ENCODE measurements at places on chromosomes 1 and 21.

GRCh38 chr1:81954534-81955020 lies 153.8 kb downstream of the ADGRL2 start:
- no peak for DNase-seq

GRCh38 chr1:30853350-30853749 lies 55.2 kb downstream of the SDC3 start:
- no peak for DNase-seq

DNA sequence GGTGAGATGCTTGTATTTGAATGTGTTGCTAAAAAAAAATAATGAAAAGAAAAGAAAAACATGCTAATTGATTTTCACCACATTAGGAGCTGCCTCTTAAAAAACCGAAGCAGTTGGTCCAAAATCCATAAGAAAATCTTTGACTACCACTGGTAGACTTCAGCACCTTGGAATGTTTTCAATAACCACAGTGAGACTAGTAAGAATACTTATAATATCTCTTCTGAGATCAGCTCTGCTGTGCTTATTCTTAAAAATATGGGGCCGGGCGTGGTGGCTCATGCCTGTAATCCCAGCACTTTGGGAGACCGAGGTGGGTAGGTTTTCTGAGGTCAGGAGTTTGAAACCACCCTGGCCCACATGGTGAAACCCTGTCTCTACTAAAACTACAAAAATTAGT lies 15.1 kb downstream of the NFYC start:
- DNase-seq, result no peak

GRCh38 chr1:21814241-21814918 lies 2.3 kb downstream of the LDLRAD2 start:
- DNase-seq, result no peak

GRCh38 chr1:161305867-161306519 lies 3.8 kb downstream of the MPZ start:
- peak; percentile 40 for DNase-seq

GRCh38 chr21:32192291-32193097 lies 86.4 kb downstream of the MIS18A start:
- DNase-seq, result no peak

DNA sequence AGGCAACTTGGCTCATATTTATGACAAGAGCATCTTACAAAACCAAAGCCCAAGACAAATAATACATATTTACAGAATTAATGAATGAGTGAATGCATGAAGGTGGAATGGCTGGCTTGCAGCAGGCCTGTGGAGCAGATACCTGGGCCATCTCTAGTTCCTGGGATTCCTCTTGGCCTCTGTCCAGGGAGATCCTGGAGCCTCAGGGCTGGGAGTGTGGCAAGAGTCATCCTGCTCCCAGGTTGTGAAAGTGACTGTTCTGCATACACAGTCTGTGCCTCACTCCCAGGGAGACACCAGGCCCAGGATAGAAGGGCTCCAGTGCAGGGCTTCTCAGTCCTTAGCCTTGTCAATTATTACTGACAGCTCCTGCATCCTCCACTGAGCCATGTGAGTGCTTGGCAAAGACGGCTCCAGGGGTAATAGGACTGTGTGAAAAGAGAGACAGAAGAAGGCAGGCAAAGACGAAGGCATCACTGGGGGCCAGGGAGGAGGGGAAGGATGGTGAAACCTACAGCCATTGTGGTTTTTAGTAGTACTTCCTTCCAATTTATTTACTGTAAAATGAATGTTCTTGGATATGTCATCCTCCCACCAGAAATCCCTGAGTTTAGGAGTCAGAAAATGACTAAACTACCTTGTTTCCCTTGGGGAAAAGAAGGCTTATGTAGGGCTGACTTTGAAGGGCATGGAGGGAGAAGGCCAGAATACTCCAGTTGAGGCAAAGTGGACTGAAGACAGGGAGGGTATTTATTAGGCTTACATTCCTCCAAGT lies 14.3 kb upstream of the KPRP start:
- DNase-seq, result no peak

GRCh38 chr1:11518791-11519628 lies 40.1 kb downstream of the DISP3 start:
- DNase-seq, result no peak

DNA sequence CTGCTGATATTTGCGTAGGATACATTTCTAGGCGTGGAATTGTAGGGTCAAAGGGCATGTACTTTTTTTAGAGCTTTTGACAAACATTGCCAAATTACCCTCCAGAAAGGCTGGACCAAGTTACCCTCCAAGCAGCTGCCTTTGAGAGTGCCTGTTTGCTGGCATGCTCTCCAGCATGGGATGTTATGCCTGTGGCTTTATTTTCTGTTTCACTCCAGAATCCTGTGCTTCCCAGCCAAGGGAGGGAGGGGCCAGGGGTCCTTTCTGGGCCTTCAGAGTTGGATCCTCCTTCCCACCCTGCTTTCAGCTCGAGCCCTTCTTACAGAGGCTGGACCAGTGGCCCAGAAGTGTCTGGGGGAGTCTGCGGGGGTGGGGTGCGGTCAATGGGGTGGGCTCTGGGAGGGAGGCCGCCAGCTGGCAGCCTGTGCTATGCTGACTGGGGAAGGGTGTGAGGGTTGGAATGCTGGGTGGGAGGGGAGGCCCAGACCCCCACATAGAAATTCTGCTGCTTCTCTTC lies 81.2 kb downstream of the EPHB2 start:
- no peak for DNase-seq

DNA sequence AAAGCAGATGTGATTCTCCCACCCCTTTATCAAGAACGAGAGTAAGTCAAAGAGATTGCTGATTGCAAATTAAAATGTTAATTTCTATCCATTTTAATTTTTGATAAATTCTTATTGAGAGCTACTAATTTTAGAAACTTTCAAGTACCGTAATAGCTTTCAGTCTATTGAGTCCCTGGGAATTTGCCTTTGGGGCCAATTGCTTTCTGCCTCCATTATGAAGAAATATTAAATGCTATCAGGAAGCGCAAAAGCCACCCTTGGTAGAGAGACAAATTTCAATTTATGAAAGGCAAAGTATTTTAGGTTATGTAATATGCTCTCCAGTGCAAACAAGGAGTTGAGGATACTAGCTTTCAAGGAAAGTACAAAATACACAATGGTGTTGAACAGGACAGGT lies 332.2 kb downstream of the RGS7 start:
- no peak for DNase-seq

GRCh38 chr1:22241250-22241649 lies 98.4 kb upstream of the WNT4 start:
- peak; percentile 16 for DNase-seq

DNA sequence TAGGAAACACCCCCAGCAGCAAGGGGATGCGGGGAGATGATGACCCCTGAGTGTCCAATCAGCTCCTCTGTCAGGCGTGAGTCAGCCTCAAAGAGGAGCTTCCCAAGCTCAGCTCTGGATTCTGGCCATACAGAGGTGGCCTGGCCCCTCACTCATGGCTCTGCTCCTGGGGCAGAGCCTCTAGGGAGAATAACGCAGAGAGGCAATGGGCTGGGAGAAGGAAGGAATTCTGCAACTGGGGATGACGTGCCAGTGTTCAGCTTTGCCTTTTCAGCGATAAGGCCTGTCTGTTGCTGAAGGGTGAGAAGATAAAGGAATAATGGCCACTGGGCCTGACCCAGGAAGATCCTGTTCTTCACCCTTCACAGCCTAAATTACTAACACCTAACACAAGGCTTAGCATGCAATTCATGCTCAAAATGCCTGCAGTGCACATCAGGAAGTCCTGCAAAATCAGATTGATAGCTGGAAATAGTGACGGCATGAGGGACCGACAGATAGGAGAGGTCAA lies 92.2 kb downstream of the TBX19 start:
- DNase-seq, result no peak

- DNase-seq, result no peak
Measured at GRCh38 chr1:227343727-227344551, 25.6 kb upstream of the CDC42BPA start.

- DNase-seq, result peak; percentile 85
Measured at GRCh38 chr1:156601122-156601830, at the start of gene GPATCH4. TSS of gene GPATCH4 (minus strand) at chr1:156601479.

GRCh38 chr1:9321986-9322660 lies 29.4 kb downstream of the SPSB1 start:
- DNase-seq, result no peak

GRCh38 chr1:10824821-10825540 lies 28.5 kb upstream of the CASZ1 start:
- no peak for DNase-seq

GRCh38 chr1:214550013-214550856 lies 1.2 kb downstream of the PTPN14 start:
- DNase-seq, result no peak

- DNase-seq, result peak; percentile 89
Measured at GRCh38 chr1:9315411-9316079, 22.9 kb downstream of the SPSB1 start.

DNA sequence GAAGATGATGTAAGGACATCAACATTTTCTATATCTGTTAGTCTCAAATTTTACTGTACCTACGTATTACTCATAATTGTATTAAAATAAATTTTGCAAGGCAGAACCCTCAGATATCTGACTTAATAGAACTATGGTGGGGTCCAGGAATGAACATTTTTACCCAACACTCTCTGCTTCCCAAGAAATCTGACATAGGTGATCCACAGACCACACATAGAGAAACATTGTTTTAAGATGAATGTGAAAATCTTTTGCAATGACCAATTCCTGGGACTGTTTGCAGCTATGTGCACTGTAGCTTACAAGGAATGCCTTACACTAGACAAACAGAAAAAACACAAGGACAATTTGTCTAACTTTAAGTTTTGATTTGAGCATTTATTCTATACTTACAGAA lies 645.6 kb upstream of the ADGRL2 start:
- DNase-seq, result no peak

GRCh38 chr1:97017895-97018294 lies 296.3 kb downstream of the PTBP2 start:
- no peak for DNase-seq

GRCh38 chr1:183821889-183822611 lies 17.1 kb downstream of the RGL1 start:
- no peak for DNase-seq

- peak; percentile 30 for DNase-seq
Measured at GRCh38 chr1:44661781-44662682, 12.2 kb downstream of the TMEM53 start.

GRCh38 chr1:105398909-105399308 lies 1649.2 kb downstream of the AMY1C start:
- DNase-seq, result no peak

DNA sequence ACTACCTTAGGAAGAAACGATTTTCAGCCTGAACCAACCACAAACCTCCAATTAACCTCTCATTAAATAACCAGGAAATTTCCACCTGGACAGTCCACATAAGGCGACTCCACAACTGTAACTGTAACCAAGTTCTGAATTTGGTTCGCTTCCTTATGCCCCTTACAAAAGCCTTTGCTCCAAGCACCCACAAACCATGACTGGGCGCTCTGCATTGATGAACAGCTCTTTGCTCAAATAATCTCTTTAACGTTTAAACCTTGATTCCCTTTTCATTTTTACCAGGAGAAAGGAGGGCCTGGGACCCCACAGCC lies 38.2 kb upstream of the ZNF124 start:
- no peak for DNase-seq

- DNase-seq, result no peak
Measured at GRCh38 chr1:237712586-237713157, 178.1 kb downstream of the ZP4 start.

GRCh38 chr1:114482585-114482984 lies 28.4 kb downstream of the TRIM33 start:
- peak; percentile 11 for DNase-seq

DNA sequence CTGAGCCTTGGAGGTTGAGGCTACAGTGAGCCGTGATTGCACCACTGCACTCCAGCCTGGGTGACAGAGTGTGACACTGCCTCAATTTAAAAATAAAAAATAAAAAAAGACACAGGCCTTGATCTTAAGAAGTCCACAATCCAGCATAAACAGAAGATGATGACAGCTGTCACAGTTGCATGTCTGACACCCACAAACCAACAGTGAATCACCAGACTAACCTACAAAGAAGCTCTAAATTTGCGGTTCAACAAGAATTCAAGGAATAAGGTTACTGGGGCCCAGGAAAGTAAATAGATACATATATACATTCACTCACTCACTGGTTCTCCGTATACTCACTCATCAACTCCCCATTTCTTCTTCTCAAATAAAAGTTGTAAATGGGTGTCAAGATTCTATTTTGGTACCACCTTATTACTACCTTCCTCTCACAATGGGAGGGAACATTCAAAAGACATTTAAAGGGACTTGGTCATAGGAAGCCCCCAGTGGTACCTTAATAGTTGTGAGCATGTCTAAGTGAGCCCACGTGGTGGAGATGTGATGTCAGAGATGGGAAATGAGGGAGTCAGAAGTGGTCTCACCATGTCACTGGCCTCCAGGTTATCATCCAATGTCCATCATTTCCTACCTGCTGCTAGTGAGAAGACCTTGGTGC lies 66.9 kb upstream of the PRDX6 start:
- no peak for DNase-seq

DNA sequence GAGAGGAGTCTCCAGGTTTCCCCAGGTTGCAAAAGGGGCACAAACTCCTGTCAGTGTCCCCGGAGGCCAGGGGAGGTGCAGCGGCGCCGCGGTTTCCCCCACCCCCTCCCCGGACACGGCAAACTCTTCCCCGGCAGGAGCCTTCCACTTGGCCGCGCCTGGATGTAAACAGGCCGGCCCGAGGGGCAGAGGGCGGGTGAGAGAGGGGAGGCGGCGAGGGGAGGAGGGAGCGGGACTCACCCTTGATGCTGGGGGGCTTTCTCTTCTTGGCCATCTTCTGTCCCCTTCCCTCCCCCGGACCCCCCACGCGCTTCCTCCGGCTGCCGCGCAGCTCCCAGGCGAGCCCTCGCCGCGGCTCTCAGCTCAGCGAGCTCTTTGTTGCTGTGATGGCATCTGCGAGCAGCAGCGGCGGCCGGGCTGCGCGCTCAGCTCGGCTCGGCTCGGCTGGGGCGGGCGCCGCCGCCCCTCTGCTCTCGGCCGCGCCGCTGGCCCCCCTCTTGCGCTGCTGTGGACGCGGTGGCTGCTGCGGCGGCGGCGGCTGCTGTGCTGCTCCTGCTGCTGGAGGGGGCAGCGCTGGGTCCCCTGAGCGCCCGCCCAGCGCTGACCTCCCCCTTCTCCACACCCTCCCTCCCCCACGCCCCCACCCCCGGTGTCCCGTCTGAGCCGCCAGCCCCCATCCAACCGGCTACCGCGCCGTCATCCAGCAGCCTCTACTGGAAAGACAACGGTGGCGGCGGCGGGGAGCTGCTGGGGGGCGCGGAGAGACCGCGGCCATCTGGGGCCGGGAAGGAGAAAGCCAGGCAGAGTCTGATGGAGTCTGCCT lies 4.9 kb upstream of the SLC44A5 start:
- peak; percentile 11 for DNase-seq

- no peak for DNase-seq
Measured at GRCh38 chr1:36284517-36284916, 21.7 kb upstream of the SH3D21 start.

DNA sequence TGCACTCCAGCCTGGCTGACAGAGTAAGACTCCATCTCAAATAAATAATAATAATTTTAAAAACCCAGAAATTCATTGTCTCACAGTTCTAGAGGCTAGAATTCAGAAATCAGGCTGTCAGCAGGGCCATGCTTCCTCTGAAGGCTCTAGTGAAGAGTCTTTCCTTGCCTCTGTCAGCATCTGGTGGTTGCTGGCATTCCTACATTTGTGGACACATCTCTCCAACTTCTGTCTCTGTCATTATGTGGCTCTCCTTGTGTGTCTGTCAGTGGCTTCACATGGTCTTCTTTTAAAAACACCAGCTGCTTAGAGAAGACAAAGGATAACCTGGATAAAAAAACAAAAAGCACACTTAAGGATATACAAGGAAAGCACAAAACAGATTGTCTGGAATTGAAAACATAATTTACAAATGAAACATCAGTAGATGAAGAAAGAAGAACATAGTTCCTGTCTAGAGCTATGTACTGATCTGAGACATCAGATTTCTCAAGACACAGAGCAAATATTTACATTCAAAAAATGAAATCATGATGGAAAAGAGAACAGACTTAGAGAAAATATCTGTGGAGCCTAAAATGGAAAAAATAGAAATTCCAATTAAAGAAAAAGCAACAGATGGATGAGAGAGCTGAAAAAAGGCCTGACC lies 32.7 kb upstream of the ASB17 start:
- DNase-seq, result no peak

Measured in RPMI8226 (cell line).